ENCODE measurements at places on chromosomes 16 and 17.

GRCh38 chr17:251531-251930 lies 70.1 kb upstream of the DOC2B start:
- no peak for DNase-seq

DNA sequence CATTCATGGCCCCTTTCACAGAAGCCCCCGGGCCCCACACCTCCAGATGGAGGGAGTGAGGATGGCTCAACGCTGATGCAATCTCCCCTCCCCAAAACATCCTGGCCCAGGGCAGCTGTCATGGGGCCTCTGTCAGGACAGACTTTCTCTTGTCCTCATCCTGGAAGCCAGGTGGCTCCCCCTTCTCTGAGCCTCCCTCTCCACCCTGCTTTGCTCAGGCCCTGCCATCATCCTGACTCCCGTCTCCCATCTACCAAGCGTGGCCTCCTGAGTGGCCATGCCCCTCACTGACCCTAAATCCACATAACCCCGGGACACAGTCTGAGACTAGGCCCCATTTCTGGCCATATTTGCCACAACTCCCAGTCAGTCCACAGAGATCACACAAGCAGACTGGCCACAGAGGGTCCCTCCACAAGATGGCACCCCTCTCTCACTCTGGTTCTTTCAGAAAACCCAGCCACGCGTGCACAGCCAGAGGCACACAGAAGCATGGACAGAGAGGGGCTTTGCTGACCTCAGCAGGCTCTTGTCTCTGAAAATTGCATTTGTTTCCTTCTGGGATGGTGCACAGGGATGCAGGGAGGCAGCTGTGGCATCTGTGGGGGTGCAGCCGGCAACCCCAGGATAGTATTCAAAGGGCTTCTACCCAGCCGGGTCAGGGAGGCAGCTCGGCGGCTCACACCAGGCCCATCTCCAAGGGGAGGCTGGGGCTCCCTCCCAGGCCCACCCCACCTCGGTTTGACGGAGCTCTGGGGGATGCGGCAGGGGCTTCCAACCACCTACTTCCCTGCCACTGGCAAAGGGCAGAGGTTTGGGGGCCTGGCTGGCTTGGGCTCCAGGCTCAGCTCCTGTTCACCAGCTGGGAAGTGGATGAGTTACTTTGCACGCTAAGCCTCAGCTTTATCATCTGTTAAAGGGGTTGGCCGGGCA lies 16.9 kb downstream of the DOC2B start:
- DNase-seq = peak; percentile 44

GRCh38 chr16:87464691-87465300 lies 28.0 kb downstream of the ZCCHC14 start:
- DNase-seq = no peak

GRCh38 chr16:17296431-17296830 lies 174.3 kb downstream of the XYLT1 start:
- DNase-seq = no peak

GRCh38 chr16:53744449-53744848 lies 40.5 kb downstream of the FTO start:
- DNase-seq = no peak

- DNase-seq = no peak
Observed at GRCh38 chr16:35562919-35563318, 2103.5 kb downstream of the TP53TG3F start.

GRCh38 chr17:55299890-55300289 lies 35.1 kb downstream of the HLF start:
- no peak for DNase-seq

DNA sequence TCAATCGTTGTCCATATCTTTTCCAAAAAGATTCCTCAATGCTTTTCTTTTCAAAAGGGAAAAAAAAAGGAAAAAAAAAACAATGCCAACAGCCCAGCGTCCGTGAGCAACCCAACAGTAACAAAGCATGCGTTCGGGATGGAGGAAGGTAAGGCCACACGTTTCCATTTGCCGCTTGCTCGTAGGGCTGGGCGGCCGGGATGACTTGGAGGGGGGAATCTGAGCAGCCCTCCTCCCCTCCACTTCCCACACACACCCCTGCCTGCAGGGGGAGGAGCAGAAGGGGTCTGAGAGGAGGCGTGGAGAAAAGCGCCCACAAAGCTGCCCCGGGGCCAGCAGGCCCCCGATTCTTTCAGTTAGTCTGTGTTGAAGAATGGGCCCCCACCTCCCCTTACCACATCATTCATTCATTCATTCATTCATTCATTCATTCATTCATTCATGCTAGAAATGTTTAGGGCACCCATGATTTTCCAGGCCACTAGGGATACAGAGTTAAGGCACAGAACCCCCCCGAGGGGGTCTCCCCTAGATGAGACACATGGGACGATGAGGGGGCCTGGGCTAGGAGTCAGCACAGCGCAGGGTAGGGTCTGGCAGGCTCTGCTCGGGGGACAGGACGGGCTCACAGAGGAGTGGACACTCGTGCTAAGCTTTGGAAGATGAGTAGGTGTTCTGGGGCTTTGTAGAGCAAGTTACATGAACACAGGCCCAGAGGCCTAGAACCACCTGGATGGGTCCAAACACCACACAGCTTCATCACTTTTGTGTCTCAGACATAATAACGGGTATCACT lies 10.9 kb upstream of the TBX2 start:
- no peak for DNase-seq

DNA sequence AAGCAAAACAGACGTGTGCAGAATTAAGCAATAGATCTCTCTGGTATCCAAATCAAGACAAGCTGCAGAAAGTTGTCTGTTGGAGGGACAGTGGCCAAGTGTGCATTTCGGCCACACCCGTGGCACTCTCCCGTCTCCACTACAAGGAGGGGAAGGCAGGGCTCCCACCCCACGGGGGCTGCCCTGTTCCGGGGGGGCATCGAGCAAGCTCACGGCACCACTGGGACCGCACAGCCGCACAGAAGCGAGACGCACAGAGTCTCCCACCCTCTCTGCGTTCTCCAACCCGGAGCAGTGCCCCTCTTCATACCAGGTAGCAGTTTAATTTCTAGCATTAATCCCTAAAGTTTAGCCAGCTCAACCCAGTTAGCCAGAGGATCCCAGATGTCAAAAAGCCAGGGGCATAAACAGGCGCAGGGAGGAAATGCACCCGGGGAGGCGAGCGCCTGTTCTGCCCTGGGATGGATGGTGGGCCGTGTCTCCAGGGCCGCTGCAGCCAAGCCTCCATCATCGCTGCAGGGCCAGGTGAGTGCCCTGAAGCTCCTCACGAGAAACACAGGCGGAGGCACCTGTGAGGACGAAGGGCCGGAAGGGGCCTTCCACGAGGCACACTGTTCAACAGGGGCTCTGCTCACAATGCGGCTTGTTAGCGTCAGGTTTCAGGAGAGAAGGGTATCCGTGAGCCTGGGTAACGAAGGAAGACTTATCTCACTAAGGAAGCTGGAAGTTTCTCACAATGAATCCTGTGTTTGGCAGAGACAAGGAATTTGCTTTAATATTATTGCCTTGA lies 42.1 kb upstream of the METRNL start:
- DNase-seq = no peak

DNA sequence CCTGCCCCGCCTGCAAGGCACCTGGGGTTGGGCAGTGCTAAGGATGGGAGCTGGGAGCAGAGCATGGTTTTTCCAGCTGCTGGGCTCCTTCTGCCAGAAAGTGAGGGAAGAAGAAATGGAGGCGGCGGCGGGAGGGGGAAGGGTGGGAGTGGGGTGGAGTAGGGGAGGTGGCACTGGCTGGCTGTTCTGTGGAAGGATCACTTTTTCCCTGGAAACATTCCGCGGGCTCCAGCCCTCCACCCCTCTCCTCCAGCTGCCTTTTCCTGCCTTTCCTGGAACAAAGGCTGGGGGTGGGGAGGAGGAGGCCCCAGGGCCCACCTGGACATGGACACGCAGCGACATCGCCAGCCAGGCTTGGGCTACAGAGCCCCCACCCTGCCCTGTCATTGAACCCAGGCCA lies 41.1 kb downstream of the CFAP20 start:
- no peak for DNase-seq

DNA sequence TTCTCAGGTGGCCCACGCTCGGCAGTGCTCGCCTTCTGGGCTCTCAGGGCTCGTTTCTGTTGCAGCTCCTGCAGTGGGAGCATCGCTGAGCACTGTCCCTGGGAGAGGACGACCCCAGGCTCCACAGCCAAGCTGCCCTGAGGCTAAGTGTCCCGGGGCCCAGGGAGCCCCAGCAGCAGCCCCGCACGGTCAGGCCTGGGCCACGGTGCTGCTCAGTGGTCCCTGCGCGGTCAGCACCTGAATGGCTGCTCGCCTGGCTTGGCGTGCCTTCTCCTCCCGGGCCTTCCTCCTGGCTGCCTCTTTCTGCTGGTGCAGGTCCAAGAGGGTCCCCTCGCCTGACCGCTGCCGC lies 23.3 kb downstream of the CEP131 start:
- DNase-seq = no peak

DNA sequence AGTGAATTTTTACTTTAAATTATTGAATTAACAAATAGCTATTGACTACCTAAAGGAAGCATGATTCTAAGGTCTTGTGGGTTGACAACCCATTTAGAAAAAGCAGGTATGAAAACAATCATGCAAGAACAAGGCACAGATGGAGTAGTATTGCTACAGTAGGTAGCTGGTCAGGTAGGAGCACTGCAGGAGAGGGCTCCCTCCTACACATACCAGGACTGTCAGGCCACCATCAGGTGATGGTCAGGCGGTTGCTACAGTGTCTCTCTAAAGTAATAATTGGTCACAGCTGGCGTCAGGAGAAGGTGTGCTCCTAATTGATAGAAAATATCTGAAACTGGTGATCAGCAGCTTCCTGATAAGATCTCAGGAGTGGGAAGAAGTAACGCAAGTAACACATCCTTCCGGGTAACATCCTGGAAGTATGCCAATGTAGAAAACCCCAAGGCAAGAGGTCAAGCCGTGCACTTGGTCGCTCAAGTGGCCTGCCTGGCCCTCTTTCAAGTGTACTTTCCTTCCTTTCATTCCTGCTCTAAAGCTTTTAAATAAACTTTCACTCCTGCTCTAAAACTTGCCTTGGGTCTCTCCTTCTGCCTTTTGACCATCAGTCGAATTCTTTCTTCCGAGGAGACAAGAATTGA lies 486.5 kb downstream of the TMEM114 start:
- DNase-seq = no peak

DNA sequence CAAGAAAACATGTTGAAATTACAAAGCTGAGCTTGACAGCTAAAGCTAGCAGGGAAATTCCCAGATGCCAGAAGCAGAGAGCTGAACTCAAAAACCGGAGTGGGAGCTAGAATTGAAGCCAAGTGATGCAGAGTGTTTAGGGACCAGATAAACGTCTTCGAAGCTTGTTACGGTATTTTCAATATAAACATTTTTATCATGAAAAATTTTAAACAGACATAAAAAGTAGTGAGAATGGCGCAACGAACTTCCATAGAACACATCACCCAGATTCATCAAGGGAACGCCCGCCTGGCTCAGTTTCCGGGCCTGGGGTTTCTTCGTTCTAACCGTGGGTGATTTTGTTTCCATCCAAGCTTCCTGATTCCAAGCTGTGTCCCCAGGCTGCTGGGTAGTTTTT lies 18.1 kb downstream of the SPNS2 start:
- no peak for DNase-seq

- no peak for DNase-seq
Observed at GRCh38 chr17:80274331-80274730, 13.7 kb downstream of the RNF213 start.

DNA sequence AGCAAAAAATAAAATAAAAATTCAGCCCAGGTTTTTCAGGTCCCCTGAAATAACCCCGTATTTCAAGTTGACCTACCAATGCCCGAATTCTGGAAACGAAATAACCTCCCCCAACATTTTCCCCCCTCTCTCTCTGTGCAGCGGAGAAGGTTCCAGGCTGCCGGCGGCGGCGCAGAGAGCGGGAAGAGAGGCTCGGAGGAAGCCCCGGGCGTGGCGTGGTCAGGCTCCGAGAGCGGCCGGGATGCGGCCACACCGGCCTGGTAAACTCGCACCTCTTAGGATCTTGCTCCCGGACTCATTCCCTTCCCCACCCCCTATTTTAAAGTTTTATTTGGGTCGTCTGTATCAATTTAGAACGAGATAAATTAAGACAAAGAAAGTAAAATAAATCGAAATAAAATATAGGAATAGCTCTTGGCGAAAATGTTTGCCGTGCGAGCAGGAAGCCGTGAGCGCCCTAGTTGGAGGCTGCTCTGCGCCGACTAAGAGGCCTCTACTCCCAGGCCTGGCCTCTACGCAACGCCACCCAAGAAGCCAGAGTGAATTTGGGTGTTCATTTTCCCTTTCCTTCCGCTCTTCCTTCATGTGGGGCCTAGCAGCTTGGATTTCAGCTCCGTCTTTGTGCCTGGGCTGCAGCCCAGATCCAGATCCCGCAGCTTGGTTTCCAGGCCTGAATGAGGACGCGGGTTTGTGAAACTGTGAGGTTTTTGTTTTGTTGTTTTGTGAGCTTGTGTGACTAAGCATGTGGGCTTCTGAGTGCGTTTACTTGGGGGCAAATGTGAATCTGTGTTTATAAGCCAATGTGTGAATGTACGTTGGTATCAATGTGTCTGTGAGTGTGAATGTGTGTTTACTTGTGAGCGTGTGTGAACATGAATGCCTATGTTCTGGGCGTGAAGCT lies 1.5 kb upstream of the HOXB6 start:
- DNase-seq = no peak

DNA sequence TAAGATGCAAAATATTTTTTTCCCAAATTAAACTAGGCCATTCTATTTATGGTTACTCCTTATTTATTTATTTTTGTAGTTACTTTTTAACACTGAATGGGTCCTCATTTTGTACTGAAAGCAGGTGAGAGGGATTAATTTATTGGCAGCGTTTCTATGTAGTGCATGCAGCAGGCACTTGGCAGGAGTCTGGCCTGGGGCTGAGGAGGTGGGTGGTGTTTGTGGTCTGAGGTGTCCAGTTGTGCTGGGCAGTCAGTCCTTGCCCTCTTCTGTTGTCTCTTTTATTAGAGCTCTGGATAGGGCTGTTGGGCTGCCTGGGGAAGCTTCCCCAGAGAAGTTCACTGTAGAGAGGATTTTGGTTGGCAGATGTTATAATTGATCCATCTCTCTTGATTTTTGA lies 12.7 kb downstream of the SEC14L1 start:
- no peak for DNase-seq
